ENCODE measurements at places on chromosomes 4 and X. TPM values are rescaled to one million over a fixed set of nuclear protein-coding genes. Genes with fewer than 3 reads are reported as not detected.

- H3K36me3 ChIP-seq, result no peaks in the 10 kb centered on the region
- peak; percentile 6 for DNase-seq
- no peak overlapping the region for H3K4me3 ChIP-seq
- H3K4me1 ChIP-seq, result no peaks in the 10 kb centered on the region
Observed at GRCh38 chr4:97987019-97987648, 156.1 kb downstream of the STPG2 start.

GRCh38 chr4:101136373-101137370 is 210.7 kb downstream of the PPP3CA start:
- H3K27ac ChIP-seq, result no peak overlapping the region
- H3K4me3 ChIP-seq, result no peak overlapping the region
- no peaks in the 10 kb centered on the region for H3K27me3 ChIP-seq
- H3K36me3 ChIP-seq, result no peaks in the 10 kb centered on the region

DNA sequence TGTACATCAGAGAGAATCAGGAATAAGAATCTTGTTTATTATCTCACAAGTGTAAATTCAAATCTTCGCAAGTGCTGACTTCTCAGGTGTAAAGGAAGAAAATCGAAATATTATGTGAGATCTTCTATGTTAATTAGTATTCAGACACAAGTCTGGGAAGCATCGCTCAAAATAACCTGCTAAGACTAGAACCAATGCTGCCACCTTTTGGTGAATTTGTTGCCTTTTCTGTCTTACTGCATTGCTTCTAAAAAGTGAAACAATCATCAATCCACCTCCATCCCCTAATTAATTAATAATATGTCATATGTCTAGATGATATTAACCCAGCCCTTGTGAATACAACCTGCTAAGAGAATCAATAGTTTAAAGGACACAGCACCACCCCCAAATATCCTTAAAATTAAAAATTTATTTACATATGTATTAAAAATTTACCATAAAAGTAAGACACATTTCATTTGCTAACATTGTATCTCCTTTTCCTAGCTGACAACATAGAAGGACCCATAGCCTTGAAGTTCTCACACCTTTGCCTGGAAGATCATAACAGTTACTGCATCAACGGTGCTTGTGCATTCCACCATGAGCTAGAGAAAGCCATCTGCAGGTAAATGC is 3.5 kb downstream of the EPGN start:
- H3K36me3 ChIP-seq, result no peaks in the 10 kb centered on the region
- H3K4me1 ChIP-seq, result no peaks in the 10 kb centered on the region
- peak; percentile 39 for DNase-seq
- no peaks in the 10 kb centered on the region for H3K27me3 ChIP-seq
- H3K27ac ChIP-seq, result no peak overlapping the region

DNA sequence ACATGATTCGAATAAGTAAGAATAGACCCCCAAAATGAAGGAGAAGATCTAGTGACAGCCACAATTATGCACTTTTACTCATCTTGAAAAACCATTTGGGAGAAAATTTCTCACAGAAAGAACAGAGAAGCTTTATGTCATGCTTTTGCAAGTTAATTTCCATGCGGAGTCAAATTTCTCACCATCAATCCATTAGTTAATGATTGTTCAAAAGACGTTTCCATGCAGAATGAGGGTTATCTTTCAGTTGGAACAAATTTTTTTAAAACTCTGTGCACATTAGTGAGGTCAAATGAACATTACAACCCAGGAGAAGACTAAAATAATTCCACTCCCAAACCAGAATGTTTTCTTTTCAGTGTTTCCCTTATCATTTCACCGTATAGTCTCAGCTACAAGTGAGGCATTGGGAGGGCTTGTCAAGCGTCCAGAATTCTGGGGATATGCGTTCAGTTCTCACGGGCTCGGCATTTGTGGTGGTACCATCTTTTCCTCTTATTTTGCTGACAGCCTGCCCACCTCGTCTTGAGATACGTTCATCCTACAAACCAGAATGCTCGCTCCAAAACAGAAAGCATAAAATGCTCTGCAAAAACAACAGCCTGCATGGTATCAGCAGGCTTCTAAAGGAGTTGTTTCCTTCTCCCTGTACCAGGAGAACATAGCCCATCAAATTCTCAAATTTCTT is 130.8 kb upstream of the TBL1X start:
- H3K27ac ChIP-seq, result no peak overlapping the region
- H3K36me3 ChIP-seq, result no peaks in the 10 kb centered on the region
- H3K27me3 ChIP-seq, result no peaks in the 10 kb centered on the region
- no peak overlapping the region for H3K4me3 ChIP-seq
- H3K4me1 ChIP-seq, result no peaks in the 10 kb centered on the region

DNA sequence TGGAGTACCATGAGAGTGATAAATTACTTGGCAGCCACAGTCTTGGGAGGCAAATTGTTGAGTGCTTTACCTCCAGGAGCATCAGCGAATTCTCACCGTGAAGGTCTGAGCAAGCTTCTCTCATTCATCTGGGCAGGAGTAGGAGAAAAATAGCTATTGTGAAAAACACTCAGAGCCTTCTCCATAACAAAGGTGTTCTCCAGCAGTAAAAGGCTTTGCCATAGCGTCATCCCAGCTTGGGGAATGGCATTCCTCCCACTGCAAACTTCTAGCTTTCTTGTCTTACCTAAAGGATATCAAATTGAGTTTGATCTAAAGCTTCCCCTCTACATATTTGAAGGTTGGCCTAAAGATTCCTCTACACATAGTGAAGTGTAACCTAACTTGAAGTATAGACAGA is 29.8 kb upstream of the MAGEA11 start:
- DNase-seq, result no peak
- H3K27me3 ChIP-seq, result no peaks in the 10 kb centered on the region
- no peak overlapping the region for H3K27ac ChIP-seq
- H3K36me3 ChIP-seq, result no peaks in the 10 kb centered on the region
- H3K4me1 ChIP-seq, result no peaks in the 10 kb centered on the region

DNA sequence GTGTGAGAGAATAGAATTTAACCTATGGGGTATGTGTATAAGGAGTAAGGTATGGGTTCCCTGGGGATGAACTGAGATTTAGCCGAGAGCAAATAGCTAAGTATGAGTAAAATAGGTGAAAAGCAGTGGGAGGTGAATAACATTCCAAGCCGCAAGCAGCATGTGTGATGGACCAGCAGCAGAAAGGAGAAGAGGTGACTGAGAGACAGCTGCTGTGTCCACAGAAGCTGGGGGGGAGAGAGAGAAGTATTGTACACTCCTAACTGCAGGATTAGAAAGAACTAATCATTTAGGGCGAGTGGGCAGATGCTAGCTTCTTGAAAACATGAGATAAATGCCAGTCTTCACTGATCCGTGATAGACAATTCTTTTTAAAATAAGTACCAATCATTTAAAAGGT is 296.0 kb downstream of the KLHL4 start:
- H3K4me3 ChIP-seq, result no peak overlapping the region
- H3K27ac ChIP-seq, result no peak overlapping the region
- H3K36me3 ChIP-seq, result no peaks in the 10 kb centered on the region
- H3K4me1 ChIP-seq, result no peaks in the 10 kb centered on the region
- H3K27me3 ChIP-seq, result no peaks in the 10 kb centered on the region
- DNase-seq, result no peak

GRCh38 chr4:115433491-115433890 is 320.1 kb upstream of the NDST4 start:
- H3K27ac ChIP-seq, result no peak overlapping the region
- H3K27me3 ChIP-seq, result no peaks in the 10 kb centered on the region
- no peaks in the 10 kb centered on the region for H3K36me3 ChIP-seq
- no peaks in the 10 kb centered on the region for H3K4me1 ChIP-seq

GRCh38 chr4:610411-611261 is 14.7 kb upstream of the PDE6B start:
- no peaks in the 10 kb centered on the region for H3K27me3 ChIP-seq
- DNase-seq, result peak; percentile 33
- no peaks in the 10 kb centered on the region for H3K4me1 ChIP-seq

DNA sequence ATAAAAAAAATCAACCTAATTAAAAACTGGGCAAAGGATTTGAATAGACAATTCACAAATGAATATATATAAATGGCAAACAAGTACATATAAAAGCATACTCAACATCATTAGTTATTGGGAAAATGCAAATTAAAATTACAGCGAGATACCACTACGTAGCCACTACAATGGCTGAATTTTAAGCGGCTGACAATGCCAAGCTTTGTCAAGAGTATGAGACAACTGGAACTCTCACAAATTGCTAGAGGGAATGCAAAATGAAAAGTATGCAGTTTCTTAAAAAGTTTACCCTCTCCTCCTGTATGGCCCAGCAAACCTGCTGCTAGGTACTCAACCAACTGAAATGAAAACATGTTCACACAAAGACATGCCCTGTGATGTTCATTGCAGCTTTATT is 34.8 kb downstream of the ZFP42 start:
- H3K4me1 ChIP-seq, result no peaks in the 10 kb centered on the region
- H3K36me3 ChIP-seq, result no peaks in the 10 kb centered on the region
- H3K27ac ChIP-seq, result no peak overlapping the region

Gene NKX1-1
- total RNA-seq, result not detected

Gene ABLIM2
- 0.36 TPM for total RNA-seq

Gene KDM5C
- 84.5 TPM for total RNA-seq

Gene PAGE4
- not detected for total RNA-seq

Gene TEX28
- total RNA-seq, result not detected

Gene HEPH
- 83.9 TPM for total RNA-seq

Gene STPG2
- total RNA-seq, result not detected

Gene CENPC
- 10.0 TPM for total RNA-seq
